ENCODE measurements at places on chromosomes 4 and X. TPM values are rescaled to one million over a fixed set of nuclear protein-coding genes. Genes with fewer than 3 reads are reported as not detected.

- DNase-seq = no peak
- H3K4me1 ChIP-seq = no peaks in the 10 kb centered on the region
- no peaks in the 10 kb centered on the region for H3K36me3 ChIP-seq
- peaks cover 3% of the 10 kb centered on the region for H3K27me3 ChIP-seq
- H3K4me3 ChIP-seq = no peak overlapping the region
These were observed 65.6 kb upstream of the PDLIM3 start for GRCh38 chr4:185600801-185601434.

- H3K36me3 ChIP-seq = no peaks in the 10 kb centered on the region
- H3K4me3 ChIP-seq = no peak overlapping the region
- DNase-seq = no peak
- H3K27me3 ChIP-seq = no peaks in the 10 kb centered on the region
- H3K27ac ChIP-seq = peak overlapping the region; percentile 42
- peaks cover 48% of the 10 kb centered on the region for H3K4me1 ChIP-seq
These were observed 12.1 kb upstream of the ARAP2 start for GRCh38 chr4:36256398-36256891.

DNA sequence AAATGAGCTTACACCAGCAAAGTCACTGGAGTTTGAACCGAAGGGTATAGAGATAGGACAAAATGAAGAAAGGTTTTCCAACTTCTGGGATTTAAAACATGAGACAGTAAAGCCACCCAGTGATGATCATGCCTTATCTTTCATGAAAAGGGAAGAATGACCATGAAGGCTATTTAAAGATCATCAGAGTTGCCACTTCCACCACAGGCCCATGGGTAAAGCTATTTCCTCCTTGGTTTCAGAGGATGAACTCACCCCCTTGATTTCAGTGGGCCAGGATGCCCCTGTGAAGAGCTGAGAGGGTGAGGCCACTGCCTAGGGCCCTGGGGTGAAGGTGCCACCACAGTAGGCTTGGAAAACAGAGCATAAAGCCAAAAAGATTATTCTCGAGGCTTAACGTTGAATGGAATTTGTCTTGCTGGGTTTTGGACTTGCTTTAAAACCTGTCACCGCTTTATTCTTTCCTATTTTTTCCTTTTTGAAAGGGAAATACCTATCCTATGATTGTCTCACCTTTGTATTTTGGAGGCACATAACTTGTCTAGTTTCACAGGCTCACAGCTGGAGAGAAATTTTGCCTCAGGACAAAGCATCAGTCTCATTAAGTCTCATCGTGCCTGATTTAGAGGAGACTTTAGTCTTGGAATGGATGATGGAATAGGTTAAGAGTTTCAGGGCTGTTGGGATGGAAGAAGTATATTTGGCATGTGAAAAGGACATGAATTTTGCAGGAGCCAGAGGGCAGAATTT, 254.0 kb downstream of the SNCA start:
- no peak for DNase-seq
- no peak overlapping the region for H3K4me3 ChIP-seq

- H3K4me3 ChIP-seq = no peak overlapping the region
- H3K27me3 ChIP-seq = no peaks in the 10 kb centered on the region
- H3K4me1 ChIP-seq = no peaks in the 10 kb centered on the region
- H3K27ac ChIP-seq = no peak overlapping the region
- no peak for DNase-seq
- no peaks in the 10 kb centered on the region for H3K36me3 ChIP-seq
These were observed 121.9 kb downstream of the PALLD start for GRCh38 chr4:168618577-168619265.

GRCh38 chrX:15755091-15755490, 17.0 kb downstream of the CA5B start:
- H3K27me3 ChIP-seq = no peaks in the 10 kb centered on the region
- no peak for DNase-seq
- H3K4me3 ChIP-seq = no peak overlapping the region
- H3K4me1 ChIP-seq = peaks cover 88% of the 10 kb centered on the region

DNA sequence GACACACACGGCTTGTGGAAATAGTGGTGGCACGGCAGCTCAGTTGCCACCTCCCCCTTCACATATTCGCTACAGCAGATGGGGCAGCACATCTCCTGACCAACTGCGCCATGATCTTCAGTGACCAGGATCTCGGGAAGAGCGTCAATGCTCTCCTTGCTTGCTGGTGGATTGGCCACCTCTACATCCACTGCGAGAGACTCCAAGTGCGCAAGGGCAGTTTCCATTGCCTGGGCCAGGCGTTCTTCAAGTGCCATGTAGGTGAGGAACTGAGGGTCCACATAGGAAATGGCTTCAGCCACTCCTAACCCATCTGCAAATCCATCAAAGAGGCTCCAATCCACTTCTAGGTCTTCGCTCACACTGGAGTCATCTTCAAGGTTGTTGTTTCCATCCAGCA, 3.9 kb downstream of the PJA1 start:
- H3K36me3 ChIP-seq = no peaks in the 10 kb centered on the region
- H3K4me1 ChIP-seq = peaks cover 28% of the 10 kb centered on the region
- H3K4me3 ChIP-seq = no peak overlapping the region

DNA sequence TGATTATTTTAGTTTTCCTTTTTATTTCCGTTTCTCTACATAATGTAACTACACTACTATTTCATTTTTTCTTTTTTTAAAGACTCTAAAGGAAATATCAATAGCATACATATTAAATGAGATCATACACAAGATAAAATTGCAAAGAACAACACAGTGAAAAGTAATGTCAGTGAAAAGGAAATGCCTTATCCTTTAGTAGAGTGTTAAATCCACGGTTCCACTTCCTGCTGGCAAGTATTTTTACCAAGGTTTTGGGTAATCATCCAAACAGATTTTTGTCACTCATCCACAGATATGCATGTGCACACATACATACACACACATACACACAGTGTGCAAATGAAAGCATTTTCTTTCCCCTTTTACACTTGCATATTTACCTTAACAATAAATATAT, 548.9 kb downstream of the PPP4R3C start:
- no peak overlapping the region for H3K4me3 ChIP-seq
- H3K4me1 ChIP-seq = no peaks in the 10 kb centered on the region
- no peaks in the 10 kb centered on the region for H3K27me3 ChIP-seq
- no peaks in the 10 kb centered on the region for H3K36me3 ChIP-seq
- H3K27ac ChIP-seq = no peak overlapping the region

GRCh38 chr4:94232519-94232918, 24.9 kb downstream of the SMARCAD1 start:
- no peak for DNase-seq
- no peak overlapping the region for H3K27ac ChIP-seq
- H3K27me3 ChIP-seq = no peaks in the 10 kb centered on the region
- no peak overlapping the region for H3K4me3 ChIP-seq
- no peaks in the 10 kb centered on the region for H3K4me1 ChIP-seq
- no peaks in the 10 kb centered on the region for H3K36me3 ChIP-seq

GRCh38 chr4:187903106-187903505, 92.5 kb upstream of the ZFP42 start:
- no peaks in the 10 kb centered on the region for H3K4me1 ChIP-seq
- no peaks in the 10 kb centered on the region for H3K27me3 ChIP-seq
- DNase-seq = no peak
- no peak overlapping the region for H3K27ac ChIP-seq
- no peak overlapping the region for H3K4me3 ChIP-seq

DNA sequence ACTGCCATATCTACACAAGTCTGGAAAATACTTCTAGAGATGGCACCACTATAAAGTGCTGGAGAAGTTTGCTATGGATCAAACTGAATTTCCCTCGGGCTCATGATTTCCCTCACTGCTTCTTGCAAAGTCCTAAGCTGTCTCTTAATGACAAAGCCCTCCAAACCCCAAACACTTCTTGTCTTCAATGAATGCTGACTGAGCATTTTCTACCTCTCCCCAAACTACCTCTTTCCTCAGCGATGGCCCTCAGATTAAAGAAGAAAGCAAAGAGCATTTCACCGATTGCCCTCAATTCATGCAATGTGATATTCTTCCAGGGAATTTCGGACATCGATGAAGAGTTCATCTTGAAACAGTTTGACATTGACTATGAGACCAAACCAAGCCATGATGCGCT, 19.7 kb downstream of the FAM47E start:
- H3K4me1 ChIP-seq = no peaks in the 10 kb centered on the region
- no peaks in the 10 kb centered on the region for H3K36me3 ChIP-seq
- no peak for DNase-seq
- no peaks in the 10 kb centered on the region for H3K27me3 ChIP-seq

PLP2 gene
- 334 TPM for polyA plus RNA-seq

MBNL3 gene
- polyA plus RNA-seq = 40.1 TPM

GRCh38 chr4:164706675-164707074, 47.3 kb upstream of the SMIM31 start:
- no peak for DNase-seq
- H3K36me3 ChIP-seq = no peaks in the 10 kb centered on the region
- H3K27ac ChIP-seq = no peak overlapping the region
- H3K27me3 ChIP-seq = no peaks in the 10 kb centered on the region
- H3K4me1 ChIP-seq = no peaks in the 10 kb centered on the region
- no peak overlapping the region for H3K4me3 ChIP-seq

DNA sequence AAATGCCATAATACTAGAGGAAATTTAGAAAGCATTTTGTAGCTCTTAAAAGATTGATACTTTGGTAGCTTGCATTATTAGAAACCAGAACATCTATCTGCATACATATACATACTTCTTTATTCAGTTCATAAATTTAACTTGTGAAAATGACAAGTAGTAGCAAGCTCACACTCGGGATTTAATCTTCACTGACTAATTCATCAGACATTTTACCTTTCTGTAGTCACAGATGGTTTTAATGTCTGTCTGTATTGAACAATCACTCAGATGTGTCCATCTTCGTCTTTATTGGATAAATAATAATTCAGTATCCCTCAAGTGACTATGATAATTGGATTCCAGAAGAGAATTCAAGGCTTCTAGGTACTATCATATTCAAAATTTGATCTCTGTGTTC, 232.3 kb downstream of the TENM3 start:
- no peaks in the 10 kb centered on the region for H3K4me1 ChIP-seq
- H3K27me3 ChIP-seq = no peaks in the 10 kb centered on the region

MTMR8 gene
- 4.7 TPM for polyA plus RNA-seq

GRCh38 chrX:1263600-1263999, 5.0 kb upstream of the CSF2RA start:
- no peak overlapping the region for H3K27ac ChIP-seq
- no peaks in the 10 kb centered on the region for H3K36me3 ChIP-seq
- H3K4me1 ChIP-seq = peaks cover 4% of the 10 kb centered on the region
- DNase-seq = no peak

DNA sequence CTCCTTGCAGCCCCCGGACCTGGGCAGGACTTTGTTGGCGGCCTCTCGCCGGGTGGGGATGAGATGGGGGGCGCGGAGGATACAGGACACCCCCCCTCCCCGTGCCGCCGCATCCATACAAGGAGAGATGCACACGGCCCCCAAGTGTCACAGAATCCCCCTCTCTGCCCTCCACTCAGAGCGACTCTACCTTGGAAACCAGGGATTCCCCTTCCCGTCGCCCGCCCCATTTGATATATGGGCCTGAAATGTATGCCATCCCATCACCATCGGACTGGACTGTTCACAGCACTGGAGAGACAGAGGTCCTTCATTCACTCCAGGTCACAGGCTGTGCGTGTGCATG, 426 bp downstream of the PORCN start:
- no peaks in the 10 kb centered on the region for H3K36me3 ChIP-seq
- H3K4me3 ChIP-seq = peak overlapping the region; percentile 36
- no peaks in the 10 kb centered on the region for H3K27me3 ChIP-seq
- H3K4me1 ChIP-seq = peaks cover 16% of the 10 kb centered on the region

GRCh38 chr4:7379719-7380118, 55.0 kb downstream of the PSAPL1 start:
- DNase-seq = no peak
- H3K27ac ChIP-seq = no peak overlapping the region
- no peaks in the 10 kb centered on the region for H3K4me1 ChIP-seq
- no peaks in the 10 kb centered on the region for H3K36me3 ChIP-seq

ADGRA3 gene
- polyA plus RNA-seq = 0.09 TPM

GRCh38 chrX:141443922-141444321, 140.6 kb downstream of the SPANXA1 start:
- H3K27ac ChIP-seq = no peak overlapping the region
- H3K4me1 ChIP-seq = no peaks in the 10 kb centered on the region
- no peak for DNase-seq
- H3K27me3 ChIP-seq = no peaks in the 10 kb centered on the region
- H3K36me3 ChIP-seq = no peaks in the 10 kb centered on the region

RTL3 gene
- polyA plus RNA-seq = not detected

NSG1 gene
- 82.6 TPM for polyA plus RNA-seq

- no peak overlapping the region for H3K4me3 ChIP-seq
- H3K36me3 ChIP-seq = no peaks in the 10 kb centered on the region
- peak; percentile 49 for DNase-seq
- H3K27ac ChIP-seq = no peak overlapping the region
- H3K4me1 ChIP-seq = no peaks in the 10 kb centered on the region
- H3K27me3 ChIP-seq = no peaks in the 10 kb centered on the region
These were observed 134.2 kb downstream of the CHIC2 start for GRCh38 chr4:53929955-53930798.

- H3K27me3 ChIP-seq = no peaks in the 10 kb centered on the region
- H3K36me3 ChIP-seq = no peaks in the 10 kb centered on the region
- DNase-seq = peak; percentile 77
These were observed 108.3 kb downstream of the DCTD start for GRCh38 chr4:182808673-182809416.

DNA sequence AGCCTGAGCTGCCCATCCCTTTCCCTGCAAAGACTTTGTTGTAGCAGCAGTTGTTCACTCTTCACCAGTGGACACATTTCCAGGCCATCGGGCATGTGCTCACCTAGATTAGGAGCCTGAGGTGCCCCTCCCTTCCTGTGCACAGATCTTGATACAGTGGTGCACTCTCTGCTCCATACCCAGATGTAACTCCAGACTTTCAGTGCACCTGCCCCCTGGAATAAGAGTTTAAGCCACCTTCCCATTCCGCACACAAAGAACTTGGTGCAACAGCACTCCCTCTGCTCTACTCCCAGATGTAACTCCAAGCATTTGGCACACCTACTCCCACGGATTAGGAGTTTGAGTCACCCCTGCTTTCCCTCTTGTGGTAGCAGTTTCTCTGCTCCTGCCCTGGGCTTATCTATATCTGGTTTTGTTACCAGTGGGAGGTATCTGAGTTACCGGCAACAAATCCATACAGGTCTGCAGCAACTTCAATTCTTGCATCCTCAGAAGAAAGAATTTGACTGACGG, 36.0 kb upstream of the PLK4 start:
- no peaks in the 10 kb centered on the region for H3K4me1 ChIP-seq
- H3K4me3 ChIP-seq = no peak overlapping the region
- no peaks in the 10 kb centered on the region for H3K27me3 ChIP-seq
- no peak for DNase-seq

- no peaks in the 10 kb centered on the region for H3K36me3 ChIP-seq
- no peaks in the 10 kb centered on the region for H3K4me1 ChIP-seq
- no peak overlapping the region for H3K4me3 ChIP-seq
- H3K27me3 ChIP-seq = no peaks in the 10 kb centered on the region
- H3K27ac ChIP-seq = no peak overlapping the region
- DNase-seq = no peak
These were observed 164.1 kb upstream of the PPARGC1A start for GRCh38 chr4:24053934-24054333.

Measured in CD4-positive, alpha-beta memory T cell (primary cell).